ENCODE measurements at places on chromosomes 6 and 20.

- no peak for DNase-seq
Measured at GRCh38 chr20:36150847-36151539, 3.5 kb upstream of the EPB41L1 start.

DNA sequence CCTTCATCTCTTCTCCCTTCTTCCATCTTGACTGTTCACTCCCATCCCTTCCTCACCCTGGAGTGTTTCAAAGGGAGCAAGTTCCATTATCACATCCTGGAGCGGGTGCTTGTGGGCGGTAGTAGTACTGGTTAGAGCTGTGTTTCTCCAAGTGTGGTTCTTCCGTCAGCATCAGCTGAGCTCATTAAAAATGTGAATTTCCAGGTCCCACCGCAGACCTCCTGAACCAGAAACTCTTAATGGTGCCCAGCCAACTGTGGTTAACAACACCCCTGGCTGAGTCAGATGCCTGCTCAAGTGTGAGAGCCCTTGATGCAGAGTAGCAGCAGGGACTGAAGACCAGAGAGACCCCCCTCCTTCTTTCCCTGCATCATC is 24.4 kb downstream of the ANGPT4 start:
- no peak for DNase-seq

GRCh38 chr20:46572153-46572552 is 21.7 kb upstream of the OCSTAMP start:
- DNase-seq, result no peak

GRCh38 chr6:151765444-151765886 is 42.0 kb upstream of the ESR1 start:
- DNase-seq, result peak; percentile 75

GRCh38 chr6:135630789-135631376 is 133.3 kb upstream of the AHI1 start:
- DNase-seq, result no peak

DNA sequence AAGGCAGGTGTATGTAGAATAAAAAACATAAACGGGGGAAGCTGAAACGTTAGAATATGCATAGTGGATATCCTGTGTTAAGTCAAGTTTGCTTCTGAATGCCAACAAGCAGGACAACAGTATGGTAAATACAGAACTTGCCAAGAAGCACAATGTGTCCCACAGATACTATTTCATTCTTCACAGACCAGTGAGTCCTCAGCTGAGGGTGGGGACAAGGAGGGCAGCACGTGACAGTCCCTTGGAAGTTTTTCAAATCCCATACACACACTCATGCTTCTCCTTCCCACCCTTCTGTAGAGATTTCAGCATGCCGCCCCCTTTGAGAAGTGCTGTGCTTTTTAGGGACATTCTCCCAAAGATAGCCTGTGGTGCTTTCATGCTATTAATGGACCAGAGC is 268.5 kb upstream of the ECI2 start:
- DNase-seq, result no peak

DNA sequence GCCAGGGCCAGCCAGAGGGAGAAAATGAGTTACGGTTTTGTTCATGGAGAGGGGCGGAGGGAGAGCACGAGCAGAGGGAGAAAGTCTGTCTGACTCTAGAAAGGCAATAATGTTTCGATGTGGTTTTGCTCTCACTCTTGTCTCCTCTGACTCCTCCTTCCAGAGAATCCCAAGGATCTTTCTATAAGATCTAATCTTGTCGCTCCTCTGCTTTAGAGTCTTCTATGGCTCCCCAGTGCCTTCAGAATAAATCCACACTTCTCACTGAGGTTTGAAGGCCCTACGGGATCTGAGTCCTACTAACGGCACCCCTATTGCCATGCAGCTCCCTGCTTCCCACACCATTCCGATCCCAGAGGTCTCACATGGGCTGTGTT is 66.8 kb downstream of the KCNB1 start:
- no peak for DNase-seq

GRCh38 chr20:1964061-1964460 is 29.8 kb downstream of the PDYN start:
- no peak for DNase-seq

- no peak for DNase-seq
Measured at GRCh38 chr6:42933205-42933604, 3.9 kb downstream of the CNPY3 start.

DNA sequence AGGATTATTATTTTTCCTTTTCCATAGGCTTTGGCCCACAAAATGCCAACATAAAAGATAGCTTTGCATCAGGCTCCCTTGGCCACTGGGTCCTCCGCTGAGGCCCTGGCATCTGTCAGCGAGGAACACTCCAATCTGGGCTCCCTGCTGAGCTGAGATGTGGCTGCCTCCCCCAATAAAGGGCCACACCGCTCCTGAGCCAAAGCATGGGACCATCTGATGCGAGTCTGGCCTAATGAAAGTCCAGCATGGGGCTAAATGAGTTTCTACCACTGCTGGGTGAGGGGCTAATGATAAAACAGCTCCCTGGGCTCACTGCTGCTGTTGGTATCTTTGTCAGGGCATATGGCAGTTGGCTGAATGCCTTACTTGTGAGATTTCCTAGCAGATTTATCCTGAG is 817.5 kb upstream of the SLC35B3 start:
- no peak for DNase-seq

DNA sequence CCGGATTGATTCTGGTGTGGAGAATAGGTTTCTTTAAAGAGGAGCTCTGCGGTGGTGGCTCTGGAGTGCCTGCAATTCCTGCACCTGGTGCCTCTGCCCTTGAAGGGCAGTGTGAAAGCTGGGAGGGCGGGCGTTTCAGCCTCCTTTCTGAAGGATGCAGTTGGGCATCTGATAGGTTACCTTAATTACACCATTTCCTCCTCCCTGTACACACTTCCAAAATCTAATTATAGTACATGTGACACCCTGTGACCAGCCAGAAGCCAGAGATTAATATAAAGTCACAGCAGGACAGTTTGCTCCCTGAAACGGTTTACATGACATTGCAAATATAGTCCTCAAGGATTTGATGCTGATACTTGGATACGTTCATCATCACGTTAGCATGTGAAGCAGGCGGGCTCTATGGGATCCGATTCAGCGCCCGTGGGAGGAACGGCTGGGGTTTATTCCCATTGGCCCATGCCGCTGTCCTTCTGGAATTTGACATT is 548.2 kb downstream of the QKI start:
- no peak for DNase-seq

Data from ascending aorta (tissue), 2 donors.